ENCODE measurements at places on chromosomes 4 and X.

GRCh38 chr4:101644516-101644915 lies 146.0 kb upstream of the BANK1 start:
- H3K27me3 ChIP-seq = no peaks in the 10 kb centered on the region
- H3K36me3 ChIP-seq = no peaks in the 10 kb centered on the region
- no peak overlapping the region for H3K4me3 ChIP-seq
- no peaks in the 10 kb centered on the region for H3K4me1 ChIP-seq

DNA sequence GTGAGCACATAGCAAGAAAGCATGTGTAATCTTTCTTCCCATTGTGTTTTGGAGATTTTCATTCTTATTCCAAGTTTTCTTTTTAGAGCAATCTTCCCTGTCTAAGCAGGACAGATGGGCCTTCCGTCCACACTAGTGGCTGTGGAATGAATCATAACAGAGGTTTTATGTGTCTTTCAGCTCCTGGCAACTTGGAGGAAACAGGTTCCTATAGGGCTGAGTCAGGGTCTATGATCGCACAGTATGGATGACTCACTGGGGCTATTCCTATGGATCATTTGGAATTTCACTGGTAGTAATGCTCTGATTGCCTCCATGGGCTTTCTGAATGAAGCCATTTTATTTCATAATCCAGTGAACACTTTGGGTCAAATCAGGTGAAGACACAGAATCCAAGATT lies 51.8 kb upstream of the CBLL2 start:
- no peak overlapping the region for H3K4me3 ChIP-seq
- H3K36me3 ChIP-seq = no peaks in the 10 kb centered on the region
- DNase-seq = no peak
- H3K4me1 ChIP-seq = no peaks in the 10 kb centered on the region

GRCh38 chrX:41335958-41336331 lies 2.0 kb downstream of the DDX3X start:
- H3K27me3 ChIP-seq = no peaks in the 10 kb centered on the region
- peaks cover 21% of the 10 kb centered on the region for H3K4me1 ChIP-seq
- peaks cover 20% of the 10 kb centered on the region for H3K36me3 ChIP-seq

DNA sequence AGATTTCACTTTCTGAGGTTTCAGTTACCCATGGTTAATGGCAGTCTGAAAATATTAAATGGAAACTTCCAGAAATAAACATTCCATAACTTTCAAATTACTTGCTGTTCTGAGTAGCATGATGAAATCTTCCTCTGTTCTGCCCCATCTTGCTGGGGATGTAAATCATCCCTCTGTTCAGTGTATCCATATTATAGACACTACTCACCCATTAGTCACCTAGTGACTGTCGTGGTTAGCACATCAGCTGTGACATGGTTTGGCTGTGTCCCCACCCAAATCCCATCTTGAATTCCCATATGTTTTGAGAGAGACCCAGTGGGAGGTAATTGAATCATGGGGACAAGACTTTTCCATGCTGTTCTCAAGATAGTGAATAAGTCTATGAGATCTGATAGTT lies 125.5 kb upstream of the GIMD1 start:
- H3K27me3 ChIP-seq = no peaks in the 10 kb centered on the region
- H3K36me3 ChIP-seq = no peaks in the 10 kb centered on the region
- no peaks in the 10 kb centered on the region for H3K4me1 ChIP-seq
- no peak overlapping the region for H3K4me3 ChIP-seq
- H3K27ac ChIP-seq = no peak overlapping the region

- no peaks in the 10 kb centered on the region for H3K27me3 ChIP-seq
- H3K4me3 ChIP-seq = no peak overlapping the region
- no peak overlapping the region for H3K27ac ChIP-seq
- H3K4me1 ChIP-seq = no peaks in the 10 kb centered on the region
- no peak for DNase-seq
- no peaks in the 10 kb centered on the region for H3K36me3 ChIP-seq
These were observed 108.3 kb upstream of the ARSJ start for GRCh38 chr4:114087596-114088230.

- H3K4me1 ChIP-seq = peaks cover 8% of the 10 kb centered on the region
- H3K27me3 ChIP-seq = no peaks in the 10 kb centered on the region
- H3K36me3 ChIP-seq = no peaks in the 10 kb centered on the region
- H3K4me3 ChIP-seq = no peak overlapping the region
These were observed 79.9 kb downstream of the SLC9A6 start for GRCh38 chrX:136065044-136065671.
